ENCODE measurements at places on chromosomes 5 and 9. TPM values are rescaled to one million over a fixed set of nuclear protein-coding genes. Genes with fewer than 3 reads are reported as not detected.

The FGD3 gene
- 106 TPM for total RNA-seq

The LRRTM2 gene
- 0.02 TPM for total RNA-seq

The CDC14B gene
- total RNA-seq, result 1.0 TPM

The IFNA21 gene
- not detected for total RNA-seq

The NSUN2 gene
- 90.1 TPM for total RNA-seq

The MARVELD2 gene
- total RNA-seq, result 0.16 TPM

The OR1J2 gene
- not detected for total RNA-seq

The LCP2 gene
- total RNA-seq, result 381 TPM

The HK3 gene
- 0.39 TPM for total RNA-seq

The CCDC192 gene
- total RNA-seq, result not detected

The NTNG2 gene
- total RNA-seq, result 5.2 TPM

The PCDHB10 gene
- not detected for total RNA-seq

The NOXA1 gene
- 0.80 TPM for total RNA-seq

The FBN2 gene
- not detected for total RNA-seq

The POLK gene
- 34.5 TPM for total RNA-seq

The CARTPT gene
- not detected for total RNA-seq

The SLC1A3 gene
- not detected for total RNA-seq

The NTRK2 gene
- total RNA-seq, result 0.34 TPM

The PTPDC1 gene
- total RNA-seq, result 5.3 TPM

The FCN2 gene
- total RNA-seq, result not detected

The MOB3B gene
- 0.34 TPM for total RNA-seq

The ELAVL2 gene
- not detected for total RNA-seq
